AG09319 (cell line): ENCODE measurements at places on chromosomes 6 and 20.

DNA sequence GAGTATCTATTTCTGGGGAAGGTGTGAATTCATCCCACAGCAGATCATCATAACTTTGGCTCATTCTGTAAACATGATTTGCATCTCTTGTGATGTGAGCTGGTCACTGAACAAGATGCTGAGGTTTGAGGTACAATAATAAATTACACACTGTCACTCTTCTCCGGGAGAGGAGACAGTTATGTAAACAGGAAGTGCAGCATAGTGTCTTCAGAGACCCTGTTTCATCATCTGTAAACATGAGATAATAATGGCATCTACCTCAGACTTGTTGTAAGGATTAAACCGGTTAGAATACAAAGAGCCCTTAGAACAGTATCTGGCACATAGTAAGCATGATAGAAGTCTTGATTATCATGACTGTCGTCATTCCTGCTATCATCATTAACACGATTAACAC is 125.2 kb downstream of the TBC1D7 start:
- no peak for DNase-seq

GRCh38 chr6:12567682-12568081 is 148.9 kb upstream of the PHACTR1 start:
- no peak for DNase-seq

DNA sequence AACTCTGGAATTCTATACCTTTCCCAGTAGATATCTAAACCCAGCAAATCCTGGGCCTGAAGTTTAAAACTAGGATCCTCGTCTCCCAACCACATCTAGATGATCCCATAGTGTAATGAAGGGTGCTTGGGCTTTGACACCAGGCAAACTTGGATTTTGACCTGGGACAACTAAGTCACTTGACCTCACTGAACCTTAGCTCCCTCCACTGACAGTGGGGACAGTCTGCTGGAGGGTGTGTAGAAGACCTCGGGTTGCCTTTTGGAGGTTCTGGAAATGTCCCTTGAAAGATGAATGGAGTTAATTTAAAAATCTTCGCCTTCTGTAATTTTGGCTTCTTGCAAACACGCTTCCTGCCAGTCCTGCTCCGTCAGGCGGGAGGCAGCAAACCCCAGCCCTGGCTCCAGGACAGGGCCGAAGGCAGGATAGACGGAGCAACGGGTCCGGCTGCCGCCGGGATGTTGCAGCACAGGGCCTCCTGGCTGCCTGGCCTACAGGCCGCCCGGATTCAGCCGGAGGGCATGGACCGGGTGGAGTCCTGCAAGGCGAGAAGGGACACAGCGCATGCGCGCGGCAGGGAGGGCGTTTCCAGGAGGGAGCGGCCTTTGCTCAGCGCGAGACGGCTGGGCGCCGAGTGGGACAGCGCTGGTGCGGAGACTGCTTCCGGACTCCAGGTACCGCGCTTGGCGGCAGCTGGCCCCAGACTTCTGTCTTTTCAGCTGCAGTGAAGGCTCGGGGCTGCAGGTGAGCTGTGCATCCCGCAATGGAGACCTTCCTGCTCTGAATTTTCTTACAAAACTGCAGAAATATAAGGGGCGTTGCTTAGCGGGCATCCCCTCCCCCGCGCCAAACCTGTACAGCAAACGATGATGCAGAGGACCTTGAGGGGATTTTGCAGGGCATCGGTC is at the start of gene TMEM14A:
TSS of gene TMEM14A (plus strand) at position 612 of the 908 bp plus-strand sequence. CDS start 5,990 bp downstream, outside the sequence.
- peak; percentile 86 for DNase-seq

DNA sequence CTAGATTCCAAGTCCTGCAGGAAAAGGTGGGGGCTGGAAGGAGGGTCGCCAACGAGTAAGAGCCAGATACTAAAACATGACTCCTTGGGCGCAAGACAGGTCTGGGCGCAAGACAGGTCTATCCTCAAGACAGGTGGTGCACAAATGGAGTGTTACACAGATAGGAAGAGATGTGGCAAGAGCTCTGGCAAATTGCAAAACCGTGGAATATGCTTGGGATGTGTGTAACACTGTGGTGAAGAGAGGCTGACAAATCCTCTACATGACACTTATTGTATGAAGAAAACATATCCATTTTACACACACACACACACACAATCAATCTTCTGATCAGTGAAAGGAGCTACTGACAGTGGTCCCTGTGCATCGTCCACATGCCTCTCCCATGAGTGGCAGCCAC is 77.6 kb downstream of the TBC1D7 start:
- DNase-seq, result no peak

DNA sequence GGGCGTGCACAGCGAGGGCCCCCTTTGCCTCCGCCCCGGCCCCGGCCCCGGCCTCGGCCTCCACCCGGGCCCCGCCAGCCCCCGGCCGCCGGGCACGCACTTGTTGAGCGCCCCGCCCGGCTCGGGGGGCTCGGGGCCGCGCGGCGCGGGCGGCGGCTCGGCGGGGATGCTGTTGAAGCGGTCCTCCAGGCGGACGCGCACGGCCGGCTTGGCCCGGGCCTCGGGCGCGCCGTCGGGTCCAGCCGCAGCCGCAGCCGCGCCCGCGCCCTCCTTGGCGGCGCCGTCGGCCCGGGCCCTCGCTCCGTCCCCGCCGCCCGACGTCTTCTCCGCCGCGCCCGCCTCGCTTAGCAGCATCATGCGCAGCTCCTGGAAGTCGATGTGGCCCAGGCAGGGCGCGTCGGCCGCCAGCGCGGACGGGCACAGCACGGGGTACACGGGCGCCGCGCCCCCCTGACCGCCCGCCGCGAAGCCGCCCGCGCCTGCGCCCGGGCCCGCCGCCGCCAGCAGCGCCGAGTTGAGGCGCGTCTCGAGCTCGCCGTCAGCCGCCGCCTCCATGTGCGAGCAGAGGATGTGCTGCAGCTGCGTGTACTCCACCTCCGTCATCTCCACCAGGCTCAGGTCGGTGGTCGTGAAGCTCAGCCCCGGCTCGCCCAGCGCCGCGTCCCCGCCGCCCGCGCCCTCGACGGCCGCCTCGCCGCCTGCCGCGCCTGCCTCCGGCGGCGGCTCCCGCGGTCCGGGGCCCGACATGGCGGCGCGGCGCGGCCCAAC is 514 bp downstream of the TCFL5 start:
- no peak for DNase-seq

- no peak for DNase-seq
Measured at GRCh38 chr6:155687645-155688044, 232.0 kb upstream of the NOX3 start.

GRCh38 chr20:5504061-5504739 is 187.4 kb upstream of the PROKR2 start:
- DNase-seq, result peak; percentile 7

GRCh38 chr20:51217347-51218045 is 194.6 kb upstream of the KCNG1 start:
- no peak for DNase-seq

DNA sequence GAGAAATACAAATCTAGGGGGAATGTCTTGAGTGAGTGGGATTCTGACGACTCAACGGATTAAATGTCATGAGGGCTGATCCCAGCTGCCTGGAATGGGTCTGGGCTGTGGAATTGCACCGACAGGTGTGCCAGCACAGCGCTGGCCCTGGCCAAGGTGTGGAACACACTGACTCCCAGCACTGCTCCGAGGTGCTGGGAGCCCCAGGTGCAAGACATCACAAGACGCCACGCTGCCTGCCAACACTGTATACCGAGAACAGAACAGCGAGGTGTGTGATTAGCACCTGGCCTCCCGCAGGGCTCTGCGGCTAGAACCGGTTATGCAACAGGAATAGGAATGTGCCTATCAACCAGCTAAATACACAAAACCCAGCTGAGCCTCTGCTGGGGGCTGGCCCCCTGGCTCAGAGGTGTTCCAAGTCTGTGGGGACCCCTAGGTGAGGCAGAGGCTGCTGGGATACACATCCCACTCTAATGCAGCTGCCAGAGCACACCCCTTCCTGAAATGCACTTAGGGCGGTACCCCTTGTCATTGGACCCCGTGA is 24.8 kb upstream of the APMAP start:
- DNase-seq, result no peak

DNA sequence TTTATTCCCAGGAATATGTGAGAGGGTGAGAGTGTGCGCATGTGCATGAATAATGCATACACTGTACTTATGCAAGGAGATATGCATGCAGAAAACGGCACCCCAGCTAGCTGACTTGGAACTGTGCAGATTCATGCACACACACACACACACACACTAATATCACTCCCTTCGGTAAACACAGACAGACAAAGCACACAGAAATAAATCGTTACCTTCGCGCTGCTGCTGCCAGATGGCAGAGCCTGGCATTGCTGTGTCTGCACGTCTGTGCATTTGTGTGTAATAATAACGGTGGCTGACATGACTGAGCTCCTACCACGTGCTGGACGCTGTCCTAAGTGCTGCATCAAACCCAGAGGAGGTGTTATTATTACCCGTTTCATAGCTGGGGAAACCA is 36.8 kb downstream of the PREX1 start:
- DNase-seq, result no peak

DNA sequence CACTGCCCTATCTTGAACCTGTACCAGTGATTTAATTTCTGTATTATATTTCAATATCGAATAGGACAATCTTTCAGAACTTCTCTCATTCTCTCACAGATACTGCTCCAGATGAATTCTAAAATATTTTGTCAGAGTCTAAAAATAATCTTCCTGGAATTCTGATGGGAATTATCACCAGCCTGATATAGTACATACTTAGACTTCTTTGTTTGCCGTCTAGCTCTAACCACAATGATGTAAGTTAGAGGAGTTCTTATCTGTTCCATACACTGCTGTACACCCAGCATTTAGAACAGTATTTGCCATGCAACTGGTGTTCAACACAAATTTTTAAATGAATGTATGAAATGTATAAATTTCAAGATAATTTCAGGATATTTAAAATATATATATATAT is 1.3 kb upstream of the HUS1B start:
- no peak for DNase-seq

- no peak for DNase-seq
Measured at GRCh38 chr6:110853754-110854477, 20.7 kb upstream of the AMD1 start.

DNA sequence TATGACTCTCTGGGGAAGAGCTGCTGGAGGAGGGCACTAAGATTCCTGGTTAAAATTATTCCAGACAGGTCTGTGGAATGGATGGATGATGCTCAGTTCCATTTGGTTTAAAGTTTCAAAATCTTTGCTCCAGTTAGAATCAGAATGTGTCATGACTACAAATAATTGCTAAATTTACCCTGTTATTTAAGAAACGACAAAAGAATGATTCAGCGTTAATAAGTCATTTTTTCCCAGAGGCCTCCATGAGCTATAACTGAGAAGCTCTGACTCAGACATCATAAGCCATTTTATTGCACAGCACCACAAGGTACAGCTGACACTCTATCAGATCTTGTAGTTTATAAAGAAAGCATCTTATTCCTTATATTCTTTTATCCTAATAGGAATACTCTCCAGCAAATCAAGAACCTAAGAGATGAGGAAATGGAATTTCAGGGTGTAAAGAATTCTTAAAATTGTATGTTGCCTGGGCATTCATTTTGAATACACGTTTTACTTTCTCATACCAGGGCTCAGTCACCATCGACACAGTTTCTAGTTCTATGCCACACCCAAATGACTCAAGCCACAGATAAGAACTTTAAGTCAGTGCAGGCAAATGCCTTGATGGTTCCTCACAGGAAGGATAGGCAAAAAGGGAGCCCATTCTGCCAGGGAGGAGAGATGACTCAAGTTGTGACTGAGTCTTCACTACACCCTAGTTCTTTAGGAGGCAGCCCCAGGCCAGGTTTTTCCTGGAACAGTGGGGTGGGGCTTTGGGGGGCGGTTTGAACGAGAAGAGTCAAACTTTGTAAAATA is 636.0 kb downstream of the MMUT start:
- peak; percentile 55 for DNase-seq

DNA sequence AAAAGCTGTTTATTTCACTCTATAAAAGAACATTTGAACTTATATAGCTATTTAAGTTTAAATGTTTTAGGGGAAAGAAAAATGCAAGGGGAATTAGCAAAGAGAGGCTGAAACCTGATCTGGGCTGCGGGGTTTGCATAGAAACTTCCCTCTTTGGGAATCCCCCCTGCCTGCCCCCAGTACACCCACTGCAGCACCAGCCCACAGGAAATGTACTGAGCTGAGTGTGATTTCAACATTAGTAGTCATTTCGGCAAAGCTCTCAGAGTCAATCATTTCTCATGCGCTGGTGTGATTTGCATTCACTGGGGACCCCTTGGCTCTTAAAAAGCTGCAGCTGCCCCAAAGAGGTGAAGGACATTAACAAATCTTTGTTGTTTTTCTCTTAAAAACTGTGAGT is 859.4 kb downstream of the MAFB start:
- no peak for DNase-seq

DNA sequence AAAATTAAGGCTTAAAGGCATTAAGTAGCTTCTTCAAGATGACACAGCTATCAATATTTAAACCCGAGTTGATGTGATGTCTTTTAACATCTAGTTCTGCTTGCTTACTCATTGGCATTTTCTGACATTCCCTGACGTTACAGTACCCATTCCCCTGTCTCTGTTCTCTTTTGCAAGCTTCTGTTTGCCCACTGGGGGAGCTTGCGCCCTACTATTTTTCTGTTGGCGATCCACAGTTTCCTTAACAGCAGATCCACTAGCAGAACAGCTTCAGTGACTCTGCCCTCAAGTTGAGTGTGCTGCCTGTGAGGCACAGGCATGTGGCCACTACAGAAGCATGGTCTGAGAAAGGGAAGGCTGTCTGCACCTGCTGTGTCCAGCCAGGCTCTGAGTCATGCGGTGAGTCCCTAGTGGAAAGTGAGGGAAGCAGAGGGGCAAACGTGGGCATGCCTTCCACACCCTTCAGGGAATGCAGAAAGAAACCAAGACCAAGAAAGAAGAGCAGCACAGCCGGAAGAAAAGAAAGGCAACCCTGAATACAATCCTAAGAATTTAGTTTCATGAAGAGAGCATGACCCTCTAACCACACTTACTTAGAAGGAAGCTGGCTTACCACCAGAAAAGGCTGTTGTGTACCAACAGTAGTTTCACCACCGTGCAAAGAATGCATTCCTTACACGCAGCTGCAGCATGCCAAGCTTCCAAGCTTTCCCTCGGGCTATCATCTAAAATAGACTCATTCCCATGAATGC is 97.7 kb upstream of the VGLL2 start:
- DNase-seq, result no peak

GRCh38 chr6:43986177-43986825 is 141.0 kb downstream of the MRPL14 start:
- DNase-seq, result no peak

- no peak for DNase-seq
Measured at GRCh38 chr6:47653706-47654105, 44.7 kb upstream of the ADGRF4 start.

DNA sequence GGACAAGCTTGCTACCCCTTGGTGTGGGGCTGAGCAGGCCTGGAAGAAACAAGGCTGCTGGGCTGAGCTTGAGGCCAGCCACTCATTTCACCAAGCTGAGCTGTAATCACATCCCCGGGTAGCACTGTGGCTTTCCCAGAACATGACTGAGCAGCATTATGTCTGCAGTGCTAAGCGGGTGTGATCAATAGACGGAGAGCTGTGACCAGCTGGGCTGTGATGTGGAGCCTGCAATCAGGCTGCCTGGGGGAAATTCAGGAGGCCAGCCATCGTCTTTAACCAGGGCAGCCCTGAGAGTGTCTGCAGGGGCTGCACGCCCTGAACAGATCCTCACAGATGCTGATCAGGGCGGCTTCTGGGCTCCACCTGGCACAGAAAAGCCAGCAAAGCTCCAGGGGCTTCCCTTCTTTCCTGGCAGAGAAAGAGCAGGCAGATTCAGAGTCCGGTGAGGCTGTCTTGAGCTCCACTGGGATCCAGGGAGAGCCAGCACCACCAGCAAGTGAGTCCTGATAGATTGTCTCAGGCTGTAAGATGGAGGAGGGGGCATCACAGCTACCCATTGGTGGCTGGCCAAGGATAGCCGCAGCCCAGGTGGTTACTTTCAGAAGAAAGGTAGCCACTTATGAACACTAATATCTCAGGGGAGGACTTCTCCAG is 165.9 kb downstream of the NRN1 start:
- no peak for DNase-seq

- DNase-seq, result no peak
Measured at GRCh38 chr6:25137916-25138232, 141.3 kb upstream of the CARMIL1 start.
